ENCODE measurements at places on chromosomes 13 and 19.

DNA sequence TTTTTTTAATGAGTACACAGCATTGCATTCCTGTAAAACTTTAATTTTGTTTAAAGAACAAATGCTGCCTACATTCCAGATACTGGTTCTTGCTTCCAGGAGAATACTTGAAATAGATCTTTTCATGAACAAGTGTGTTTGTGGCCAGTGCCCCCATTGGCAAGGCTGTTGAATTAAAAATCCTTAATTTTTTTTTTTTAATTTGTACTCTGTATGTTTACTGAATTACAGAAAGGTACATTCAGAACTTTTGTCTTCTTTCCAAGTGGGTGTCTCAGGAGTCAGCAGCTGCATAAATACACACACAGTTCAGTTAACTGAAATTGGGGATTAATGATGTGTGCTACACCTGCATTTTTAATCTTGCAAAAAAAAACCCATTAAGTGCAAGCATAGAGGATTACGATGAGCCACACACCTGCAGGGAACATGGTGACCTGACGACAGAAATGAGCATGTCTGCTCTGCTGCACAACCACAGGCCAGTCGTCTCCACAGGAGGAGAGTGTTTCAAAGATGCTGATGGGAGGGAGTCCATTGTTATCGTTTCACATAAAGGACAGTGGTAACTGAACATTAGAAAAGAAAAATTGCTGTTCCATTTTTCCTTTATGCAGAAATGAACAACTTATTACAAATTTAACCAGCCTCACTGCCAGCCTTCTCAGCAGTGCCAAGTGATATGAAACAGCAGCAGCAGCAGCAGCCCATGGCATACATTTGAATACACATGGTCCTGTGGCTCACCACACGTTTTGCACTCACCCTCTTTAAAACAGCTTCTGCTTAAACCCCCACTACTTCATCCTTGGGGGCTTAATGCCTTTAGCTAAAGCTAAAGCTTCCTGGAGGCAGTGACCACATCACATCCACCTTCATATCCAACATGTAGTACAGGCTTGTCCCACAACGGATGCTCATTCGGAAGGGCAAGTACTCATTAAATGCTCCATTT is 72.3 kb upstream of the RFC3 start:
- no peak for DNase-seq

- DNase-seq: no peak
Measured at GRCh38 chr13:24097064-24097463, 63.5 kb upstream of the SPATA13 start.

DNA sequence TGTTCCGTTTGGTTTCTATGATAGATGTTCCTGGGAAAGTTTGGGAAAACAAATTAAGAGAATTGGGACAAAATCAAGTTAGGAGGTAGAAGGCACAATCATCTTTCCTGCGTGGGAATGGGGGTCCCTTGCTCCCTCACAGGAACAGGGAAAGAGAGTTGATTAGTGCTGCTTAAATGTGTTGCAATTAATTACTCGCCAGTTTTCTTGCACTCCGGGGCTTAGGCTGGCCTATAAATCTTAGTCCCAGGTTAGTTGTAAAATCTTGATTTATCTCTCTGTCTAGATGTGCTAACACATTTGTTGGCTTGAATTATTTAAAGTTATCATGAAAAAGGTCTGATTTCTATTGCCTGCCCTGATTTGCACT is 10.1 kb downstream of the B3GLCT start:
- DNase-seq: no peak

DNA sequence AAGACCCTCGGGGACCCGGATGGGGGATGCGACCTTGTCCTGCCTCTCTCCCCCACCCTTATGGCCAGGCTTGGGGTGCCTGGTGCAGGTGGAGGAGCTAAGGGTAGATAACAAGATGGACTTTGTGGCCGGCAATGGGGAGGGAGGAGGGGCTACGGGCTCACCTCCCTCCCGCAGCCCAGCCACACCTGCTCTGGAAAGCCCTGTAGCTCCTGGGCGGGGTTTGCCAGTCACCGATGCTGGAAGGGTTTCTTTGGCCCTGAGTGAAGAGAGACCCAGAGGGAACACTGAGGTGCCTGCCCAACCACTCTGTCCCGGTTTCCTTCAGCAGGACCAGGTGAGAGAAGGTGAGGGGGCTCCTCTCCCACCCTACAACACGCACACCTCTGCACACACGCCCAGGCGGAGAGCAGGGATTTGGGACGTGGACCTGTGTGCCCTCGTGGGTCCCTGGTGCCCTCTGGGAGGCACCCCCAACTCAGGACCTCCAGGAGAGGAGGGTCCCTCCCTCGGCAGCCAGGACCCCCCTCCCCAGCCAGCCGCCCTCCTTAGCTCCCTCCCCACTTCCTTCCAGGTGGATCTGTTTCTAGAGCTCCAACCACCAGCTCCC is at the start of gene FUT2:
FUT2 (plus strand) TSS at position 229 of the 610 bp plus-strand sequence. CDS start 6,986 bp downstream, outside the sequence.
- no peak for DNase-seq

- DNase-seq: no peak
Measured at GRCh38 chr13:20997301-20998161, 63.9 kb downstream of the LATS2 start.

Measured in stimulated activated CD4-positive, alpha-beta T cell treated with anti-CD3 and anti-CD28 coated beads, TNF-alpha, amount 100 ng/mL, for 1 hour (primary cell).